ENCODE measurements at places on chromosomes 2 and 18.

GRCh38 chr2:217459016-217459415, 543.8 kb downstream of the TNS1 start:
- no peak for DNase-seq

DNA sequence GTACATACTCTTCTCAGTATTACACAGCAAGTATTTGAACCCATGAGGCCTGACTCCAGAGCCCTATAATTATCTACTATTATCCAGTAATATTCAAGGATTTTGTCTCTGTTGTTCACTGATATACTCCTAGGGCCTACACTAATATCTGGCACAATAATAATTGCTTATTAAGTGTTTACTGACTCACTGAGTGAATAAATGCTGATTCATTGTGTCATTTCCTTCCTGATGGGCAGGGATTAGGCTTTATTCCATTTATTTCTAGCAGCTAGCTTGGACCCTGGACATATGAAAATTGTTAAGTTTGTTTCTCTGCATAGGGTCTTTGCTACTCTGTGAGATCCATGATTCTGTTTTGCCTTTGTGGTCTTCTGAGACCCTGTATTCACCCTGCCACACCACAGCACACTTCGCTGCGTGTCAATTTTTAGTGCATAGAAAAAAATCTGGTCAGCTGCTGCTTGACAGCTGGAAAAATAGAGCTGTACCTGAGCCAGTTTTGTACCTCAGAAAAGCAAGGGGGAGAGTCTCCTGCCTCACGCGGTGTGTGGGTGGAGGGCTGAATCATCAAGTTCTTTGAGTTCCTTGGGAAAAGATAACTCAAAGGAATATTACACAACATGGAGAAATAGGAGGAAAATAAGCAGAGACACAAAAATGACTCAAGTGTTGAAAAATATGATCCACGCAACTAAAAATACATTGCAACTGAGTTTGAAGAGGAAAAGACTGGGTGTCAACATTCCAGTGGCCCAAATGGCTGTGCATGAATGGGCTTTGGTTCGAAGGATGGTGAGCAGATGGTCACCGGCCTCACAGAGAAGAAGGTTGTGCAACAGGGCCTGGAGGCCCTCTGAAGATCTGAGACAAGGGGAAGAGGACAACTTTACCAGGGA, 18.9 kb upstream of the DPP4 start:
- no peak for DNase-seq

- no peak for DNase-seq
Measured at GRCh38 chr18:8448130-8448529, 161.1 kb upstream of the RAB12 start.

DNA sequence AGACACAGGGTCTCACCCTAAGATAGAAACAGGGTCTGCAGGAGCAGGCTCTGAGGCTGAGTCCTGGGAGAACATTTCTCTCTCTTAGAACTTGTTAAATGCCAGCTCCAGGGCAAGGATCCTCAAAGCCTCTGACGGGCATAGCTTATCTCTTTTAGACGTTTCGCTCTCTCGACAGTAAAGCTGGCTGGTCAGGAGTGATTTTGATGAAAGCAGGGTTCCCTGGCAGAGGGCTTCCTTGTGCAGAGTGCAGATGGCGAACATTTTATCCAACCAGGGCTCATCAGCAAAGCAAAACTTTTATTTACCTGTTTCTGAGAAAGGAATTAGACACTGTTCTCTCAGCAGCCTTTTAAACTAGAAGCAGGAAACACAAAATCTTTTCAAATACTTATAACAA, 350.8 kb downstream of the ALK start:
- no peak for DNase-seq

GRCh38 chr2:181526014-181526413, 68.8 kb downstream of the ITGA4 start:
- DNase-seq, result no peak

GRCh38 chr2:219709331-219709761, 81.9 kb downstream of the SLC4A3 start:
- DNase-seq, result no peak

DNA sequence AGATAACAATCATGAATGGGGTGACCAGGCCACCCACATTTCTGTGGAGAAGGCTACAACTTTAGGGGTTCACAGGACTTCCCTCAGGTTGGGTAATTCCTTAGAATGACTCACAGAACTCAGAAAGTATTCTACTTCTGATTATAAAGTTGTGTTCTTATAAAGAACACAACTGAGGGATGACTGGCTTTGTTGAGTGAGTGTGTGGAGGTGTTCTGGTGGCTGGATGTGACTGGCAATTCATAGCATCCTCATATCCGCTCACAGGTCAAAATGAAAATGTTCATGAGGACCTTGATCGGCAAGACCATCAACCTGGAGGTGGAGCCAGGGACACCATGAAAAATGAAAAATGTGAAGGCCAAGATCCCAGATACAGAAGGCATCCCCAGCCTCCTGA, 143.3 kb upstream of the CAB39 start:
- no peak for DNase-seq

- no peak for DNase-seq
Measured at GRCh38 chr2:227576812-227577211, 21.9 kb upstream of the SCYGR2 start.

- DNase-seq, result no peak
Measured at GRCh38 chr2:215082446-215082845, 56.0 kb downstream of the ABCA12 start.

Data from effector CD8-positive, alpha-beta T cell (primary cell).